Caco-2 (cell line): ENCODE measurements at places on chromosomes 2 and 18.
A peak's percentile ranks its signal among the peaks of the same experiment; 100 is the strongest.

- no peaks in the 10 kb centered on the region for H3K4me1 ChIP-seq
- no peaks in the 10 kb centered on the region for H3K36me3 ChIP-seq
- DNase-seq, result no peak
- no peak overlapping the region for H3K4me3 ChIP-seq
- H3K27ac ChIP-seq, result no peak overlapping the region
- no peaks in the 10 kb centered on the region for H3K27me3 ChIP-seq
These were observed 62.8 kb downstream of the INO80D start for GRCh38 chr2:206023183-206023582.

GRCh38 chr2:134002391-134002790 lies 251.5 kb upstream of the MGAT5 start:
- H3K27ac ChIP-seq, result no peak overlapping the region
- H3K4me3 ChIP-seq, result no peak overlapping the region
- no peaks in the 10 kb centered on the region for H3K27me3 ChIP-seq
- DNase-seq, result no peak
- no peaks in the 10 kb centered on the region for H3K36me3 ChIP-seq

DNA sequence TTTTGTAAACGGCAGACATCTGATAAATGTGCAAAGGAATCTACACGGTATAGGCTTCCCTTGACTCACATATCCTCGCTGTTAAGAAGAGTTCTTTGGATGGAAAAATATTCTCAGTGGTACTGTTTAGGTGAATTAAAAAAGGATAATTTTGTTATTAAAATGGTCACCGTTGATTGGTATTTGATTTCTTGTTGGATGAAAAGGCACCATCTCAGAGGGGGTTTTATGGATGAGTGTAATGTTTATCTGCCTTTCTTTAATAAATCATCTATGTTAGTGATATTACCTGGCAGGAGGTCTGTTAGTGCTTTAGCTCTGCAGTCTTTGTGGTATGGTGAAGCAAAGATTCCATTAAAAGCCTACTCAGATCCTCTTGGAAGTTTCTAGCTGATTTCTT lies 92.3 kb downstream of the MGAT5 start:
- no peaks in the 10 kb centered on the region for H3K4me1 ChIP-seq
- H3K27me3 ChIP-seq, result no peaks in the 10 kb centered on the region
- no peak overlapping the region for H3K27ac ChIP-seq
- no peaks in the 10 kb centered on the region; the same call in 1 of the 2 replicates for H3K36me3 ChIP-seq

GRCh38 chr2:142100970-142101369 lies 29.8 kb downstream of the LRP1B start:
- no peak overlapping the region for H3K4me3 ChIP-seq
- no peaks in the 10 kb centered on the region for H3K4me1 ChIP-seq
- H3K27me3 ChIP-seq, result no peaks in the 10 kb centered on the region
- H3K36me3 ChIP-seq, result no peaks in the 10 kb centered on the region
- no peak for DNase-seq
- no peak overlapping the region for H3K27ac ChIP-seq

GRCh38 chr2:112821142-112821541 lies 15.4 kb downstream of the IL1B start:
- no peak overlapping the region for H3K27ac ChIP-seq
- DNase-seq, result no peak
- no peaks in the 10 kb centered on the region for H3K36me3 ChIP-seq
- H3K4me3 ChIP-seq, result no peak overlapping the region
- H3K4me1 ChIP-seq, result 0 out of 2 replicates have a peak, but pooled peaks cover 5% of the 10 kb centered on the region

- H3K4me3 ChIP-seq, result no peak overlapping the region
- H3K4me1 ChIP-seq, result peaks cover 6% of the 10 kb centered on the region; the same call in 1 of the 2 replicates
- no peaks in the 10 kb centered on the region for H3K27me3 ChIP-seq
- H3K27ac ChIP-seq, result no peak overlapping the region
These were observed 168.0 kb downstream of the SPP2 start for GRCh38 chr2:234218266-234219045.

- H3K4me3 ChIP-seq, result no peak overlapping the region
- H3K27ac ChIP-seq, result no peak overlapping the region
- H3K36me3 ChIP-seq, result no peaks in the 10 kb centered on the region
These were observed 169.2 kb upstream of the CCDC68 start for GRCh38 chr18:55128437-55128836.

- H3K27ac ChIP-seq, result no peak overlapping the region
- H3K4me1 ChIP-seq, result peaks cover 18% of the 10 kb centered on the region
- H3K27me3 ChIP-seq, result peaks cover 9% of the 10 kb centered on the region
- no peak overlapping the region for H3K4me3 ChIP-seq
- no peaks in the 10 kb centered on the region for H3K36me3 ChIP-seq
These were observed 1.7 kb downstream of the HOXD12 start for GRCh38 chr2:176101216-176101830.

DNA sequence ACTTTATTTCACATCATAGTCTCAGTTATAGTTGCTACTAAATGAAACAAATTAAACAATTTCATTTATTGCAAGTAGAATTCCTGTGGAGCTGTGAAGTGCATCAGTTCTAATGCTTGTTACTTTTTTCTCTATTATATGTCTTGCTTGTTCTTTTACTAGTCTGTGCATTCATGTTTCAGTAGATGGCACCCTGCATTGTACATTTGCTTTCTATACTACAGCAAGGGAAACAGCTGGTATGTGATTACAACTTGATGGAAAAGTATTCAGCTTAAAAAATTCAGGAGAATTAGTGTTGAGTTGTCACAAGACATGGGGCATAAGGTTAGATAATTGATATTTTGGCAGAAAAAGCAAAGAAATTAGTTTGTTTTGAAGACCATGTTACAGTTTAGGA lies 72.3 kb downstream of the TANK start:
- DNase-seq, result no peak
- no peak overlapping the region for H3K27ac ChIP-seq
- no peaks in the 10 kb centered on the region for H3K36me3 ChIP-seq
- H3K4me3 ChIP-seq, result no peak overlapping the region

- no peaks in the 10 kb centered on the region for H3K36me3 ChIP-seq
- H3K27ac ChIP-seq, result no peak overlapping the region
- H3K4me3 ChIP-seq, result no peak overlapping the region
- H3K27me3 ChIP-seq, result no peaks in the 10 kb centered on the region
These were observed 84.0 kb downstream of the NFATC1 start for GRCh38 chr18:79479761-79480161.

DNA sequence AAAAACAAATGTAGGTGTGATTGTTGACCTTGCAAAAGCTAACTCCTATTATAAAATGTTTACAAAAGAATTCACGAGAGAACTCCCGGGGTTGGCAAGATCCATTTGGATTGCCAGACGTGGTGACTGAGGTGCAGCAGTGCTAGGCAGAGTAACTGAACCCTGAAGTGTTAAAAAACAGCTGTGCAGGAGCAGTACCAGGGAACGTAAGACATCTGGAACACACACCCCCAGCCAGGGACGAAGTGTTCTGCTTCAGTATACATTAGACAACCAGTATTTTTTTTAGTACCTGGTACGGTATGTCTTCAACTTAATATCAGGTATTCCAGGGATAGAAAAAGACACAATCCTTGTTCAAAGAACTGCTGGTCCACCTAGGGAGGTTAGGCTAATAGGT lies 272.1 kb upstream of the EPAS1 start:
- H3K27ac ChIP-seq, result no peak overlapping the region
- H3K27me3 ChIP-seq, result no peaks in the 10 kb centered on the region
- no peak for DNase-seq
- no peaks in the 10 kb centered on the region for H3K4me1 ChIP-seq

DNA sequence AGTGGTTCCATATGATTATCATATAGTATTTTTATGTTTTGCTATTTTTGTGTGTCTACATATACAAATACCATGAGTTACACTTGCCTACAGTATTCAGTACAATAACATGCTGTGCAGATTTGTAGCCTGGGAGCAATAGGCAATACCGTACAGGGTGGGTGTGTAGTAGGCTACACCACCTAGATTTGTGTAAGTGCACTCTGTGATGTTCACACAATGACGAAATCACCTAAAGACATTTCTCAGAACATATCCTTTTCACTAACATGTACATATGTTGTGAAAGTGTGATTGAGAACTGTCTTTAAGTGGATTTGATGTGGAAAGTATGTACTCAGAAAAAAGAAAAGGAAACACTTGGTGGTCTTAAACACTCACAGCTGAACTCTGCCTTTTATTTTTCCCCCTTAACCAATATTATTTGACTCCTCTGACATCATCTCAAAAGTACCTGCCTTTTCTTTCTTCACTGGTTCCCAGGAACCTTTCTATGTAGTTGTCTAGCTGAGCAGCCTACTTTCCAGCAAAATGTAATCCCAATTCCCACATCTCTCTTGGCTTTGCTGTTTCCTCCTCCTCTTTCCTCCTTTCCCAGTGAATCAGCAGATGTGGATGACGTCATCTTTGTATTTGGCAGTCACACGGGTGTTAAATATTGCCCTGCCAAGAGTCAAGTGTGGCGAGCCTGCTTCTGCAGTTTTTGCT lies 47.7 kb downstream of the OSBPL6 start:
- H3K27ac ChIP-seq, result no peak overlapping the region
- DNase-seq, result no peak
- no peak overlapping the region for H3K4me3 ChIP-seq
- no peaks in the 10 kb centered on the region for H3K36me3 ChIP-seq
- H3K4me1 ChIP-seq, result no peaks in the 10 kb centered on the region

- no peak for DNase-seq
- H3K27me3 ChIP-seq, result no peaks in the 10 kb centered on the region
- peak overlapping the region; percentile 30 for H3K4me3 ChIP-seq
- no peaks in the 10 kb centered on the region for H3K4me1 ChIP-seq
These were observed 4.4 kb downstream of the NFATC1 start for GRCh38 chr18:79400091-79400590.

DNA sequence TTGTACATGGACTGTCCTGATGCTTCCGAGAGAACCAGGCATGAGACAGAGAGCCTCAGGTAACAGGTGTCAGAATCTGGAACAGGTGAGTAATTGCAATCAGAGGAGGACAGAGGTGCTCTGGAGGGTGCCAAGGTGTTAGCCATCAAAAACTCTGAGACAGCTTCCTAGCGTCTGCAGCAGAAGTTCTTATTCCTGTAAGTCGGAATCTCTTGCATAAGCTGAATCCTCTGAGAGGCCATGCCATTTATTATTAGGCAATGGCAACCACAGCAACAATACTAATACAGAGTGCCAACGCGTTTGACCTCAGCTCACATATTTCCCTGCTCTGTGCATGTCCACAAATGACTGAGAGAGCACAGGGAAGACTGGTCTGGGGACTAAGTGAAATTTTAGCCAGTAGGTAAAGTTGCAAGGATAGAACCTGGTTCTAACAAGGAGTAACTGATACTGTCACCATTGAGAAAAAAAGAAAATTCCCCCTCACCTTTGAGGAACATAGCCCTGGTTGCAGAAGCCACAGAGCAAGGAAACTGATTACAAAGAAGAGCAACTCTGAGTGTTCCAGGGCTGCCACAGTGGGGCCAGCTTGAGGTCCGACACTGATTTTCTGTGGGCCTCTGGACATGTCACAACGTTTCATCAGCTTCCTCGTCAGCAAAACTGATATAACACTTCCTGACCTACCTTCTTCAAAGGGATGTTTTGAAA lies 55.1 kb upstream of the ACSL3 start:
- DNase-seq, result no peak
- H3K4me3 ChIP-seq, result no peak overlapping the region
- peak overlapping the region; percentile 86 for H3K27ac ChIP-seq
- peaks cover 23% of the 10 kb centered on the region for H3K4me1 ChIP-seq
- no peaks in the 10 kb centered on the region for H3K27me3 ChIP-seq

- no peak overlapping the region for H3K27ac ChIP-seq
- DNase-seq, result no peak
- H3K4me1 ChIP-seq, result no peaks in the 10 kb centered on the region
- no peaks in the 10 kb centered on the region for H3K36me3 ChIP-seq
These were observed 27.5 kb downstream of the CFAP36 start for GRCh38 chr2:55547001-55547400.

- no peak for DNase-seq
- H3K4me3 ChIP-seq, result no peak overlapping the region
- no peaks in the 10 kb centered on the region for H3K36me3 ChIP-seq
- no peaks in the 10 kb centered on the region for H3K27me3 ChIP-seq
- H3K27ac ChIP-seq, result no peak overlapping the region
These were observed 114.7 kb downstream of the RTP5 start for GRCh38 chr2:241984271-241984655.

DNA sequence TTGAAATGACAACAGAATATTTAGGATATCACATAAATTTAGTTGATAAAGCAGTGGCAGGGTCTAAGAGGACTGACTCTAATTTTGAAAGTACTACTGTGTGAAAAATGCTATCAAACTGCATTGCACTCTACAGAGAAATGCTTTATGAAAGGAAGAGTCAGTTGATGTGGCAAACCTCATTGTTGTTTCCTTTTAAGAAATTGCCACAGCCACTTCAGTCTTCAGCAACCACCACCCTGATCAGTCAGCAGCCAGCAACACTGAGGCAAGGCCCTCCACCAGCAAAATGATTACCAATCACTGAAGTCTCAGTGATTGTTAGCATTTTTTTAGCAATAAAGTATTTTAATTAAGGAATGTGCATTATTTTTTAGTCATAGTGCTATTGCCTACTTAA lies 488.7 kb upstream of the SLC39A10 start:
- no peaks in the 10 kb centered on the region for H3K36me3 ChIP-seq
- no peaks in the 10 kb centered on the region for H3K27me3 ChIP-seq
- no peaks in the 10 kb centered on the region for H3K4me1 ChIP-seq
- no peak overlapping the region for H3K4me3 ChIP-seq

DNA sequence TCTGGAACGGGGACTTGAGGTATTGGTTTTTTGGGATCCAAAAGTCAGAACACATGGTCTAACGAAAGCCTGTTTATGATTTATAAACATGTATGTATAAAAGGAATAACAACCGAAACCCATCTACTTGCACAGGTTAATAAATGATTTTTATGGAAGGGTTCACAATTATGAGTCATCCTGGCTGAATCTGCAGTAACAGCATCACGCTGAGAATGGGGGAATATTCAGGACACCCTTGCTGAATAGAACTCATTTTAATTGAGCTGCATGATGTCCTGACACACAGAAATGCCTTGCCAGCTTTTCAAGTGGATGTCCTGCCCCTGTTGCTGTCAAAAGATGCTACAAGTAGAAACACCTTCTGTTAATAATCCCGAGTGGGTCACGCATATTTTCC lies 54.7 kb upstream of the TGFA start:
- H3K36me3 ChIP-seq, result no peaks in the 10 kb centered on the region
- H3K4me3 ChIP-seq, result no peak overlapping the region
- 0 out of 2 replicates have a peak, but pooled peaks cover 1% of the 10 kb centered on the region for H3K27me3 ChIP-seq
- no peaks in the 10 kb centered on the region for H3K4me1 ChIP-seq
- no peak for DNase-seq

- H3K4me1 ChIP-seq, result no peaks in the 10 kb centered on the region
- H3K4me3 ChIP-seq, result no peak overlapping the region
- no peaks in the 10 kb centered on the region for H3K36me3 ChIP-seq
- H3K27me3 ChIP-seq, result no peaks in the 10 kb centered on the region
These were observed 66.7 kb downstream of the MYT1L start for GRCh38 chr2:2264416-2264815.

- no peaks in the 10 kb centered on the region for H3K4me1 ChIP-seq
- H3K4me3 ChIP-seq, result no peak overlapping the region
- H3K36me3 ChIP-seq, result no peaks in the 10 kb centered on the region
- H3K27ac ChIP-seq, result no peak overlapping the region
- no peaks in the 10 kb centered on the region for H3K27me3 ChIP-seq
These were observed 90.3 kb upstream of the TFPI start for GRCh38 chr2:187644486-187644885.

DNA sequence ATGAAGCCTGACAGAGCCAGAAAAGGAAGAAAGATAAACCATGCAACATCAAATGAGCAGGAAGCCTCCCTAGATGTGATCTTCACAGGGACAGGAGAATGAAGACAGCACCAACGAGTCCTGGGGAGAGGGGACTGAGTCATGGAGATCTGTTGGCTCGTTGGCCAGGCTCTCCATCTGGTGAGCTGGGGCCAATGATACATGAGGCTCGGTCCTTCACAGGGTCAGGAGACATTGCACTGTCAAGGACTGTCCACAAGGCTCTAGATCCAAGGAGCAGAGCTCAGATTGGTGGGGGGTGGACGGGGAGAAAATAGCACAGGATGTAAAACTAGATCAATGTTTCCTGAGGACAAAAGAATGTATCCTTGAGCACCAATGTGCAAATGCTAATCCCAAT lies 735 bp downstream of the CD207 start:
- H3K27ac ChIP-seq, result no peak overlapping the region
- 0 out of 2 replicates have a peak, but pooled peaks cover 1% of the 10 kb centered on the region for H3K27me3 ChIP-seq
- no peaks in the 10 kb centered on the region for H3K4me1 ChIP-seq
- no peak for DNase-seq
- H3K36me3 ChIP-seq, result no peaks in the 10 kb centered on the region
